ENCODE measurements at places on chromosomes 1 and 21. TPM values are rescaled to one million over a fixed set of nuclear protein-coding genes. Genes with fewer than 3 reads are reported as not detected.

DNA sequence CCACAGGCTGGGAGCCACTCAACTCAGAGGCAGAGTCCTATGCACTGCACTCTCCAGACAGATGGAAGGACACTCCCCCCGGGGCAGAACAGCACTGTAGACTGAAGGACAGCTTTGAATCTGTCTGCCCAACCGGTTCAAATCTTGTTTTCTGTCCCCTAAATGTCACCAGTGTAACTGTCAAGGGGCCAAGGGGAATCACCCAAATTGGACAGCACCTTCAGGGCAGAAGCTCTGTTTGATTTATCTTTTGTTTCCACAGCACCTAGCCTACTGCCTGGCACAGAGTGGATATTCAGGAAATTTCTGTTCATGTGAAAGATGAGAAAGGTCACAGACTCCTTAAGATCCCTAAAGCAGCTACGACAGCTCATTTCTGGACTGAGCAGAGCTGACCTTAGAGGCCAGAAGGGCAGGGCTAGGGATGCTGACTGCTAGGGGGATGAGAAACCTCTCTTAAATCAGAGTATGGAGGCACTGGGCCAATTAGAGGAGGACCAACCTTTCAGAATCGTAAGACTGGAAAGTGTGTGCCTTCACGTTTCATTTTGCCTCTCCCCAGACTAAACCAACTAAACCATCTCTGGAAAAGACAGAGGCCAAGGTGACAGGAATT, 41.0 kb downstream of the ITPKB start:
- DNase-seq = no peak

DNA sequence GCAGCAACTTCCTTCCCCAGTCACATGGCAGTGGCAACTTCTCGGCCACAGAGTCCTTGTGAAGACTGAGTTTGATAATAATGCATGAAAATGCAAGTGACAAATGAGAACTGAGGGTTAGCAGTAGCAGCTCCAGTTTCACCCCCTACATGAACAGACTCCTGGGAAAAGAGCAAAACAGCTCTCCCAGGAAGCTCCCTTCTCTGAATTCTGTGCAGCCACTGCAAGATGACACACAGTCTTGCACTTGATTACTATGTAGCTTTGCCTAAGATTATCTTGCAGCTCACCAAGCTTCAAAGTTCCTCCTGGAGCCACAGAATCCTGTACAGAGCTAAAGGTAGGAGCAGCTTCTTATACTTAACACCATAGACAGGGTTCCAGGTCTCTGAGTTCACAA, 4.7 kb downstream of the PGBD5 start:
- DNase-seq = no peak

DNA sequence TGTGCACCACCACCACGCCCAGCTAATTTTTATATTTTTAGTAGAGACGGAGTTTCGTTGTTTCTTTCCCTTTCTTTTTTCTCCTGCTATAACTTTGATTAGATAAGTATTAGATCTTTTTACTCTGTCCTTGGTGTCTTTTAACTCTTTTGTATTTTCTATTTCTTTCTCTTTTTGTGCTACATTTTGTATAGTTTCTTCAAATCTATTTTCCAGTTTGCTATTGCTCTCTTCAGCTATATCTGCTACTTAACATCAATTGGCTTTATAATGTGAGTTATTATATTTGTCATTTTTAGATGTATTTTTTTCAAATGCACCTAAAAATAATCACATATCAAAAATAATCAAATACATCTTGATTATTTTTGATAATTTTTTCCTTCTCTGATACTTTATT, 16.0 kb upstream of the ERRFI1 start:
- DNase-seq = no peak

DNA sequence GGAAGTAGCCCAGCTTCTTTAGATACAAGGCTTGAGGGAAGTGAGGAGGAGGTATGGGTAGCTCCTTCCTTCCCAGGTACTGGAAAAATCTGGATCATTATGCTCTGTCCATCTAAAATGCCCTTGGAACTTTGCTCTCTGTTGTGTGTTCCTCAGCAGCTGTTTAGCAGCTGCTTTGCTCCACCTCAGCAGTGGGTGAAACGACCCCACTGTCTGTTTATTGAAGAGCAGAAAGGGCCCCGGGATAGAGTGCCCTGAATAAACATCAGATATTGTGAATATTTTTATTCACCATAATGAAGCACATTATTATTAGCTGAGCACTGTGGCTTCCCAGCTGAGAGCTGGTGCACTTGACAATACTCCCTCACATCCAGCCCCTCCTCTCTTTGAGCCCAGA, 237.9 kb downstream of the PBX1 start:
- no peak for DNase-seq

DNA sequence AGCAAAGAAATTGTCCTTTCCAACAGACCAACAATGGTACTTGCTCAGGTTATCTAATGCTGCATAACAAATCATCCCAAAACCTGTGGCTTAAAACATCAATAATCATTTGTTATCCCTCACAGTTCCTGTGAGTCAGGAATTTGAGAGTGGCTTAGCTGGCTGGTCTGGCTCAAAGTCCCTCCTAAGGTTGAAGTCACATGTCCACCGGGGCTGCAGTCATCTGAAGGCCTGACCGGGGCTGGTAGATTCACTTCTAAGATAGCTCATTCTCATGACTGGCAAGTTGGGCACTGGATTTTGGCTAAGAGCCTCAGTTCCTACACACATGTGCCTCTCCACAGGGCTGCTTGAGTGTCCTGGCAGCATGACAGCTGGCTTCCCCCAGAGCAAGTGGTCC, 16.9 kb downstream of the ERI3 start:
- DNase-seq = no peak

GRCh38 chr1:161885003-161885402, 118.9 kb downstream of the ATF6 start:
- no peak for DNase-seq

GRCh38 chr1:153849487-153850185, 73.1 kb downstream of the GATAD2B start:
- DNase-seq = no peak

DNA sequence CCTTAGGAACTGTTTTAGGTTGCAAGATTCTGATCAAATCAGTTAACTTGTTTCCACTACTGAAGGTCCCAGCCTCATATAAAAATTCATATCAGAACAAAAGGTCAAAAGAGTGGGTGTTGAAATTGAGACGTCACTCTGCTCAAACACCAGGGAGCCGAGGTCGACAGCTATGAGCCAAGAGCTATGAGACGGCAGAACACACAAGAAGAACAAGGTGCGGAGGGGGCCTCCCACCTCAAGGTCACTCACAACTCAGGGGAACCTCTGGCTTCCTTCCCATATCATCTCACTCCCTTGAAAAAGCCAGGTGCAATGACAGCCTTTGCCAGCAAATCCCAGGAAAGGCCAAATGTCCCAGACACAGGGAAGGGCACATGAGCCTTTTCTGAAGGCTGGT, 749 bp downstream of the SEC16B start:
- no peak for DNase-seq

DNA sequence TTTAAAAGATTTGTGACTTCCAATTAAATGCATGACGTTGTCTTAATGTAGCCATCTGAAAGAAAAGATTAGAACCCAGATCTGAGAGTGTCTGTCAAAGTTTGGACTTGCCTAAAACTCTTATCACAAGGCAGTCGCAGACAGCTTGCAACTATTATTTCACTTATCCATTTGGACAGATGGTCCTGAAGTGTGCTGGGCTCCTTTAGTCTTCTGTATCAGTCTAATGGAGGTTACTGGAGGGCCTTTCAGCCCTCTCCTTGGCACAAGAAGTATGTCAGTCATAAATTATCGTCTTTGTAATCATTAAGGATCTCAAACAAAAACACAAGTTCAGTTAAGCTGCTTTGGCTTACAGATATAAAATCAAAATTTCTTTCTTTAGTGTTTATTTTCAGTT, 15.5 kb downstream of the PROX1 start:
- no peak for DNase-seq

DNA sequence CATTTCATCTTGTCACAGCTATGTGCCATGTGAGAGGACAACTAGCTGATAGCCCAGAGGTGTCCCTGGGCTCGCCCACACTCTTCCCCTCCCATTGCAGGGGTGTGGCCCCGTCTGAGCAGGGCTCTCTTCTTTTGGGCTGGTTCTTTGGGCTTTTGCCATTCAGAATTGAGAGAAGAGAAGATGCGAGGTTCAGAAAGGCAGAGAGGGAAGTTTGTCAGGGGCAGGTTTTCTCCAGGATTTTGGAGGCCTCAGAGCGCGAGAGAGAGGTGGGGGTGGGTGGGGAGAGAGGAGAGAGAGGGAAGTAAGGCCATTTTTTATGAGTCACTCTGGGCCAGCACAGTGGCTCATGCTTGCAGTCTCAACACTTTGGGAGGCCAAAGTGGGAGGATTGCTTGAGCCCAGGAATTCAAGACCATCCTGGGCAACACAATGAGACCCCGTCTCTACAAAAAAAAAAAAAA, 5.2 kb downstream of the IFI6 start:
- no peak for DNase-seq

GRCh38 chr1:8217809-8218208, 100.1 kb upstream of the SLC45A1 start:
- DNase-seq = no peak

GRCh38 chr1:70188522-70188921, 16.9 kb downstream of the LRRC40 start:
- DNase-seq = no peak

DNA sequence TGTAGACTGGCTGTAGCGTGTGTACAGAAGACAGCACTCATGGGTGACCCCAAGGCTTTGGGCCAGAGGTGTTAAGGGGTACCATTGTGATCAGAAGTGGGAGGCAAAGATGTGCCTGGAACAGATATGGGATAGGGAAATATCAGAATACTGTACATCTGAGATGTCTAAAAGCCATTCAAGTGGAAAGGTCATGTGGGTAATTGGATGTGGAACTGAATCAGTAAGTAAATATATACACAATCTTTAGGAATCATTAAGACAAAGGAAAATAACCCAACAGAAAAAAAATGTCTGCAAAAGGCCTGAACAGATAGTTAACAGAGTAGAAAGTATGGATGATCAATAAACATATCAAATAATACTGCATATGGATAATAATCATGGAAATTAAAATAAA, 26.5 kb downstream of the OR13G1 start:
- no peak for DNase-seq

- DNase-seq = no peak
Observed at GRCh38 chr1:182615468-182616129, 11.4 kb upstream of the RGS16 start.

DNA sequence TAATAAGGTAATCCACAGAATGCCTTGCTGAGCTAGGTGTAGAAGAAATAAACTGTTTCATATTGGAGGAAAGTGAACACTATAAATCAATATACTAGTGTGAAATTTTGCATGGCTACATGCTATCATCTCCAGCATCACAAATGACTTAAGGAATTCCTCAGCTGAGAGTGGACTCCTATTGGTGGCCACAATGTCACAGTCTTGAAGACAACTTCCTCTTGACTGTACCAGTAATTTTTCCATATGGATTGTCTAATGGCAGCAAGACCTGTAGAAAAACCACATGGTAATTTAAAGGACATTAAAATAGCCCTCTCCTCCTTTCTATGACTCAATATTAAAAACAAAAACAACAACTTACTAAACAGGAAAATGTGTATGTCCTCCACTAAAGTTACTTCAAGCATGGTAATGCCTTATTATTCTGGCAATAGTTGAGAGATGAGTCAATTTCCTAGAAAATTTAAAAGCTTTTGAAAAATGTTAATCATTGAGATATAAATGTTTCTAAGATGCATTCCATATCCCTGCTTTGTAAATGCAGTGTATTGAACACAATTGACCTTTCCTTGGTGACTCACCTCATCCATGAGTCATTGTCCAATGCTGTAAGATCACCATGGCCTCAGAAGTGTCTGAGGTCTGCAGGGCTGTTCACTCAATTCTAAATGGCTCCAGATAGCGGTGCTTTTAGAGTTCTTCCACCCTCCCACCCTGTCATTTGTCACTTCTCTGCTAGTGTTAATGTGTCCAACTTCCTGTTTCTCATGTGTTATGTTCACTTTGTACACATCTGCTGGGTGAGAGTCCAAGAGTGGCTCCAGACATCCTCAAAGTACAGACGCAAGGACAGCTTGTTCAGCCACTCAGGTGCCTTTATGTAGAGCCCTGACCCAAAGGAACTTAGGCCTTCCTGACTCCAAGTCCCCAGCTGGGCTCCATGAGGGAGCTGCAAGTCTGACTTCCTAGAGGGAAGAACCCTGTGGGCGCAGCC, 32.8 kb upstream of the DNASE2B start:
- DNase-seq = no peak

- no peak for DNase-seq
Observed at GRCh38 chr21:26659182-26659581, 86.1 kb upstream of the CYYR1 start.

DNA sequence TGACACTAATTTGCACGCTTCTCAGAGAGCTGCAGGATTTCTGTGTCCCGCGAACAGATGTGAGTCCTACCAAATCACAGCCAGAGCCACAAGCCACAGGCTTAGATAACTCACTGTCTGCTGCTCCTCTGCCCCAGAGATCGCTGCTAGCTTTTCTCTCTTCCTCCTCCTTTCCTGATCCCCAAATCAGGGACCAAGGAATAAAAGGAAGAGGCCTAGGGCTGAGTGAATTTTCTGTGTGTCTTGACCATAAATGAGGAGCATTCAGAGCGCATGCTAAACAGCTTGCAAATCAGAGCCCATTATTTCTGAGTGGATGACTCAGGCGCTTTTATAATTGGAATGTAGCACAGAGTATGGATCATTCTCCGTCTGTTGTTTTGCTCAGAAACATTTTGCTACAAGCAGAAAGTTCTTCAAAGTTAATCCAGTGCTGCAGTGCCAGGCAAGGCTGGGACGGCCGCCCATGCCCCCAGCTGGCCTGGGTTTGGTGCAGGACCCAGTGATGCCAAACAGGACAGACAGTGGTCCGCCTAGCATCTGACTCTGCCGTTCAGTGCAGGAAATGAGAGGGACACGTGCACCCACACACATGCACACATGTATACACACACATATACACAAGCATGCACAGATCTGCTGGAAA, 38.2 kb downstream of the KCNAB2 start:
- no peak for DNase-seq

- DNase-seq = no peak
Observed at GRCh38 chr21:39637197-39637970, 24.6 kb downstream of the B3GALT5 start.

KRTAP7-1 gene
- not detected for polyA plus RNA-seq

GLIS1 gene
- not detected for polyA plus RNA-seq

HNRNPU gene
- 169 TPM for polyA plus RNA-seq

ZNF695 gene
- not detected for polyA plus RNA-seq

TDRD10 gene
- polyA plus RNA-seq = not detected

TNFRSF1B gene
- polyA plus RNA-seq = 449 TPM

ERICH3 gene
- not detected for polyA plus RNA-seq

ELOVL1 gene
- polyA plus RNA-seq = 114 TPM

TRIM17 gene
- 0.41 TPM for polyA plus RNA-seq

PDPN gene
- not detected for polyA plus RNA-seq

AMY1A gene
- not detected for polyA plus RNA-seq

CTH gene
- not detected for polyA plus RNA-seq
